ENCODE measurements at places on chromosomes 1 and 21. TPM values are rescaled to one million over a fixed set of nuclear protein-coding genes. Genes with fewer than 3 reads are reported as not detected.

The FMOD gene
- total RNA-seq = 28.9 TPM

- no peak overlapping the region for H3K27ac ChIP-seq
- no peaks in the 10 kb centered on the region for H3K27me3 ChIP-seq
- no peaks in the 10 kb centered on the region for H3K36me3 ChIP-seq
Observed at GRCh38 chr1:21775985-21776562, 6.9 kb downstream of the USP48 start.

- peaks cover 73% of the 10 kb centered on the region for H3K4me1 ChIP-seq
- no peak for DNase-seq
- no peaks in the 10 kb centered on the region for H3K36me3 ChIP-seq
- H3K4me3 ChIP-seq = no peak overlapping the region
- no peaks in the 10 kb centered on the region for H3K27me3 ChIP-seq
Observed at GRCh38 chr1:234972411-234973191, 156.0 kb downstream of the TOMM20 start.

DNA sequence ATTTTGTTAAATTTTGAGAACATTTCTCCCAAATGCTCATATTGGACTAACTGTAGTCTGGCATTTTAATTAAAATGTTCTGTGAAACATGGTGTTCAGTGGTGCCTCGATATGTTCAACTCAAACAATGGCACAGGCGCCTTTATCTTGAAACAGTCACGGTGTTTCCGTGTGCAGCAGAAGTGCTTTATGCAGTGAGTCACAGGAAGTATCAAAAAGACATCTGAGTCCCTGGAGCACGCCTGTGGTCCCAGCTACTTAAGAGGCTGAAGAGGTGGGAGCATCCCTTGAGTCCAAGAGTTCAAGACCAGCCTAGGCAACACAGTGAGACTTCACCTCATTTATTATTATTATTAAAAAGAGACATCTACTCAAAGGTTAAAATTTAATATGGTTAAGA is 52.2 kb downstream of the GREM2 start:
- DNase-seq = no peak
- no peaks in the 10 kb centered on the region for H3K36me3 ChIP-seq
- H3K27me3 ChIP-seq = no peaks in the 10 kb centered on the region
- H3K4me1 ChIP-seq = no peaks in the 10 kb centered on the region
- H3K4me3 ChIP-seq = no peak overlapping the region

The CYP4Z1 gene
- total RNA-seq = 1.4 TPM

GRCh38 chr1:239891621-239892358 is 199.9 kb upstream of the FMN2 start:
- no peaks in the 10 kb centered on the region for H3K27me3 ChIP-seq
- no peak overlapping the region for H3K27ac ChIP-seq
- no peak for DNase-seq
- H3K4me1 ChIP-seq = no peaks in the 10 kb centered on the region

The KRTAP11-1 gene
- total RNA-seq = not detected

DNA sequence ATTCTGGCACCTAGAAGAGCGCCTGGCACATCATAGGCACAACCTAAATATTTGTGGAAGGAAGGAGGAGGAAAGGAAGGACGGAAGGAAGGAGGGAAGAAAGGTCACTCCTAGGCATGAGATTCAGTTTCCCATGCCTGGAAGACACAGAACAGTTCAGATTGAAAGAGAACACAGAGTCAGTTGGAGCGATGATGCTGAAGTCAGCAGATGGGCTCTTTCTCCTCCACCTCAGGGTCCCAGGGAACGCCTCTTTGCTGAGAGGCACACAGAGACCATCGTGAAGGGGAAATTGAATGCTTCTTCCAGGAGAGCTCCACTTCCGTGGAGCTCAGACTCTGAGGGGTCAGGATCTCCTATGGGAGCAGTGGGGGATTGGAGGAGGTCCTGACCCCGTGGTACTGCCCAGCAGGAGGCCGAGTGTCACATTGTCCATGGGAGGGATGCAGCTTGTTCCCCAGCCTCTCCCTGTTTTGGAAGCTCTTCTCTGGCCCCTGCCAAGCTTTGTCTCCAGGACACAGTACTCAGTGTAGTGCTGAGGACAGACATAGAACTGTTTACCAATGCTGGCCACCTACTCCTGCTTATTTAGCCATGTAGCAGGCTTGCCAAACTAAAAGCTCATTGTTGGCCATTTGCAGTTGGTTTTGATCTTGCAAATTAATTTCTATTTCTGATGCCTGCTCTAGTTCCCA is 2.4 kb downstream of the MYBPHL start:
- H3K36me3 ChIP-seq = no peaks in the 10 kb centered on the region
- peaks cover 54% of the 10 kb centered on the region for H3K4me1 ChIP-seq
- H3K27me3 ChIP-seq = no peaks in the 10 kb centered on the region
- DNase-seq = no peak
- H3K4me3 ChIP-seq = no peak overlapping the region

GRCh38 chr1:88451856-88452255 is 232.2 kb upstream of the PKN2 start:
- DNase-seq = no peak
- no peaks in the 10 kb centered on the region for H3K4me1 ChIP-seq
- H3K27ac ChIP-seq = no peak overlapping the region
- H3K27me3 ChIP-seq = no peaks in the 10 kb centered on the region

DNA sequence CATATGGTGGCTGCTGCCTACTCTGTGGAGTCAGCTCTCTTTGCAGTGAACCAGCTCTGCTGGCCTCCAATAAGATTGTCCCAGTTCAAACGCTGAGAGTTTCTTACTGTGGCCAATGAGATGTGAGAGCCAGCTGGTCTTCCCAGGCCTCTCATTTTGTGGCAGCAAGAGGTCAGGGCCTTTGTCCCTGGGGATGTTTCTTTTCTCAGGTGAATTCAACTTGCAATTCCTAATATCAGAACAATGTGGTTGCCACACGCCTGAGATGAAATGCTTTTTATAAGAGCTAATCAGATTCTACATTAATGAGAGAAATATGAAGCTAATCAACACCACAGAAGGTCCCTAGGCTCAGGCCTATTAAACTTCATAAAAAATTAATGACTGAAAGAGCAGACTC is 660.1 kb upstream of the CAMK1G start:
- no peaks in the 10 kb centered on the region for H3K36me3 ChIP-seq
- H3K4me3 ChIP-seq = no peak overlapping the region
- H3K27ac ChIP-seq = no peak overlapping the region
- DNase-seq = no peak
- no peaks in the 10 kb centered on the region for H3K4me1 ChIP-seq
- no peaks in the 10 kb centered on the region for H3K27me3 ChIP-seq

DNA sequence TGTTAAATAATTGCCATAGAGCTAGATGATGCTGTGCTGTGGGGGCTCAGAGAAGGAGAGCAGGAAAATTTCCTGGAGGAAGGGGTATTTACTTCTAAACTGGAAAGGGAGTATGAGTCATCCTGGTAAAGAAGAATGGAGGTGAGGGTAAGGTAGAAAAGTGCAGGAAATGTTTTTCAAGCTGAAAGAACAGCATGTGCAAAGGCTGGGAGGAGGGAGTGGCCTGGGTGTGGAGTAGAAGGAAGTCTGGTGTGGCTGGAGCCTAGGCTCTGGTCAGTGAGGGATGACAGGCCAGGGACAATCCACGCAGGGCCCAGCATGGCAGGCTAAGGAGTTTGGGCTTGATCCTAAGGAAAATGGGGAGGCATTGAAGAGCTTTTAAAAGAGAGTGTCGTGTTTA is 45.9 kb downstream of the MATN1 start:
- no peak overlapping the region for H3K4me3 ChIP-seq
- no peak for DNase-seq
- H3K4me1 ChIP-seq = no peaks in the 10 kb centered on the region
- no peaks in the 10 kb centered on the region for H3K36me3 ChIP-seq
- H3K27ac ChIP-seq = no peak overlapping the region

DNA sequence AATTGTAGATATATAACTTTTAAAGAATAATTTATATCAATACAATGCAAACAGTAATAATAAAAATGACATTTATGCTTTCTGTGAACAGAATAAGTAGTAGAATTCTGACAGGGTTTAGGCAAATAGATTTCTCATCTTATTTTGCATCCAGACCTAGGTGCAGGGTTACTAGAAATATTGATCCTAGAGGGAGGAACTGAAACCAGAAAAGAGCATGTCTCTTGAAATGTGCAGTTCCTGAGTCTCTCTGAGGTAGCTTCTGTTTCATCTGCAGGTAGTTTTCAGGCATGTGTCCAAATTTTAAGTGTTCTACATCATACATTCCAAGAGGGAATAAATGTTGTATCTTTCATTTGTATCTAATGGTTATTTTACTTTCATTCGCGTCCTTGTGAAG is 631.9 kb upstream of the ADGRL4 start:
- H3K4me3 ChIP-seq = no peak overlapping the region
- no peaks in the 10 kb centered on the region for H3K4me1 ChIP-seq
- H3K27me3 ChIP-seq = no peaks in the 10 kb centered on the region
- no peak overlapping the region for H3K27ac ChIP-seq
- DNase-seq = no peak
- H3K36me3 ChIP-seq = no peaks in the 10 kb centered on the region

The SMPDL3B gene
- 15.4 TPM for total RNA-seq

GRCh38 chr21:44955798-44956175 is 16.0 kb downstream of the SLX9 start:
- no peak overlapping the region for H3K27ac ChIP-seq
- peaks cover 25% of the 10 kb centered on the region for H3K4me1 ChIP-seq
- H3K36me3 ChIP-seq = peaks cover 43% of the 10 kb centered on the region

DNA sequence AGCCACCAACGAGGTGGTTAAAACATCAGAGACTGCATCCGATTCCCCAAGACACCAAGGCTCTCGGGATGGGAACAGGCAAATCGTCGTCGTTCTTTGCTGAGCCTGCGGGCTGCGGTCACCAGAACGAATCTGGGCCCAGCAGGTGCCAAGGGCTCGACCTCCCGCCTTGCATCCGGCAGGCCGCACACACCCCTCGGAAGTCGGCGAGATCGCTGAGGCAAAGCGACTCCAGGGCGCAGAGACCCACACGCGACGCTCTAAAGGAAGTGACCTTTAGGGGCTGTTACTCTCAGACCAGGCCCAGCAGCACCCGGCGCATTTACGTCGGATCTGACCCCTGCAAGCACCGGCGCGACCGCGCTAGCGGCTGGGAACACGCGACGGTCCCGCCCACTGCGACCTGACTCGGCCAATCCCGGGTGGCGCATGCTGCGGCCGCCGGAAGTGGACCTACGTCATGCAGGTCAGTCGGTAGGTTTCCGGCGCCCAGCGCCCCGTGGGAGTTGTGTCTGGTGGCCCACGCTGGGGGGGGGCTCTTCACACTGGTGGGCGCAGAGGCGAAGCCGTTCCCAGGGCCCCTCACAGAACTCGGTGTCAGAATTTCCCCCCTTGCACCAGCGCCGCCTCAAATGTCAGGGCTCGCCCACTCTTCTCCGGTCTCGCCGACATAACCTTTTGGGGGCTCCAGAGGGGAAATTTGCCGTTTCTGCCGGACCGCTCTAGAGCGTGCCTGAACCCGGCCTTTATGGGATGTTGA is 7.5 kb upstream of the PARK7 start:
- H3K4me1 ChIP-seq = peaks cover 6% of the 10 kb centered on the region
- H3K36me3 ChIP-seq = no peaks in the 10 kb centered on the region
- H3K27me3 ChIP-seq = no peaks in the 10 kb centered on the region
